ENCODE measurements at places on chromosomes 7 and 10.

DNA sequence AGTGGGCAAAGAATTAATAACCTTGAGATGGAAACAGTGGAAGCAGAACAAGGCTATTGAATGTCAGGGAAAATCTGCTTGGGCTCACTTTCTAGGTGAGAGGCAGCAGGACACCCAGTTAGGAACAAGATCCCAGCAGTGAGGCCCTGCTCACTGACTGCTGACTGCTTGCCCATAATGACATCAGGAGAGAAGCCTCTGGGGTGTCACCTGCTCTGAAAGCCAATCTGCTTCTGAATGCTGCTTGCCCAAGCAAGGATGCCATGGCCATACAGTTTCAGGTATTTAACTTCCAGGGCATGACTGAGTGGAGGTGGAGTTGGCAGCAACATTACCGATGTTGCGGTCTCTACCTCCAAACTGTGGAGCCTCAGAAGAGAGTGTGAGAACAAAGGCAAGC, 11.7 kb upstream of the WAPL start:
- DNase-seq, result no peak

- no peak for DNase-seq
Measured at GRCh38 chr10:80075781-80076180, 2.7 kb upstream of the TMEM254 start.

GRCh38 chr7:47332681-47333553, 249.0 kb downstream of the TNS3 start:
- no peak for DNase-seq

GRCh38 chr10:70341016-70341415, 41.4 kb downstream of the LRRC20 start:
- DNase-seq, result no peak

DNA sequence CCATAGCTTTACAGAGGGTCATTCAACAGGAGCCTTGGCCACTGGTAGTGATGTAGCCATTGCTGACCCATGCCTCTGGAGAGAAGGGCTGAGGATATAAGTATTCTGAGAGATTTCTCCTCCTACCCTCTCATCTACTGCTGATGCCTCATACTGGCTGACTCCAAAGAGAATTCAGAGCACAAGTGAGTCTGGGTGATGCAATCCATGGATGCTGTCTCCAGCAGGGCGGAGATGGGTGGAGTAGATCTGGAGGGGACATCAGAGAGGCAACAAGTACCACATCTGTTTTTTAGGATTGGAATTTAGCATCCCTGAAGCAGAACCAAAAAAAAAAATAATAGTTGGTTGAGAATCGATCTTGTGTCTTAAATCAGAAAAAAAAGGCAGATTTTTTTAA, 705.7 kb upstream of the CELF2 start:
- DNase-seq, result no peak

Measured in stimulated activated CD4-positive, alpha-beta T cell treated with anti-CD3 and anti-CD28 coated beads, Interleukin-4, amount 100 ng/mL, for 1 hour (primary cell).